ENCODE measurements at places on chromosomes 5 and 9.

GRCh38 chr9:69949396-69949795 is 94.3 kb upstream of the MAMDC2 start:
- DNase-seq = no peak

GRCh38 chr9:131270171-131271015 is 5.9 kb downstream of the FAM78A start:
- DNase-seq = no peak

- no peak for DNase-seq
Observed at GRCh38 chr9:95966306-95966705, 90.8 kb downstream of the ERCC6L2 start.

DNA sequence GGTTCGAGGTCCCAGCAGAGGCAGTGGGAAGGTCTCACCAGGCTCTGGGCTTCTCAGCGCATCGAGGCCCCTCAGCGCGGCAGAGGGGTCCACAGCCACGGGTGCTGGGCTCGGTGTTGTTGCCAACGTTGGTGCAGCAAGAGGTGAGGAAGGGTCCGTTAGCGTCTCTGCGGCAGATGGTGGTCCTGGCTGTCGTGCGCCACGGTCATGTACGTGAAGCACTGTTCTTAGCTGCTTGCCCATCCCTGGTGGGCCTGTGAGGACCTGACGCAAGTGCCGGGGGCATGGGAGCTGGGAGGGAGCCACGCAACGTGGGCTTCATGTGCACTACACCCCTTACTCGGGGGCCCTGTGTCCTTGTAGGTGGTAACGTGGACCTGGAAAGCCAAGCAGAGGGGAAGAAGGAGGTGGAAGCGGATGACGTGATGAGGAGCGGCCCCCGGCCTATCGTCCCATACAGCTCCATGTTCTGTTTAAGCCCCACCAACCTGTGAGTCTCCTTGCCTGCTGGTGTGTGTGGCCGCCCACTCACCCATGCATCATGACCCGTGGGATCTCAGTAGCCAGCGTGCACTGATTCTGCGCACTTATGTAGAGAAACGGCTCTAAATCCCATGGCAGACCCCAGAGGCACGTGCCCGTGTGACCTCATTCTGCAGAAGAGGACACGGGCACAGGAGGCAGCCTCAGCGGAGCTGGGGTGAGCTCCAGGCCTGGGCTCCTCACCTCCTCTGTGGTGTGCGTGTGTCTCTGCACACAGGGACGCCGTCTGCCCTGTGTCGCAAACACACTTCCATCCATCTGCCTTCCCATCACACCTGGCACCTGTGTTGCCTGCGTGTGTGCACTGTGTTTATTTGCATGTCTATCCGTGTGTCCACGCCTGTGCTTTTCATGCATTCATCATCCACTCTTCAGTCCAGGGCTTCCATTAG is 166.1 kb downstream of the CACNA1B start:
- no peak for DNase-seq

- no peak for DNase-seq
Observed at GRCh38 chr5:142053426-142054151, 40.8 kb upstream of the GNPDA1 start.

DNA sequence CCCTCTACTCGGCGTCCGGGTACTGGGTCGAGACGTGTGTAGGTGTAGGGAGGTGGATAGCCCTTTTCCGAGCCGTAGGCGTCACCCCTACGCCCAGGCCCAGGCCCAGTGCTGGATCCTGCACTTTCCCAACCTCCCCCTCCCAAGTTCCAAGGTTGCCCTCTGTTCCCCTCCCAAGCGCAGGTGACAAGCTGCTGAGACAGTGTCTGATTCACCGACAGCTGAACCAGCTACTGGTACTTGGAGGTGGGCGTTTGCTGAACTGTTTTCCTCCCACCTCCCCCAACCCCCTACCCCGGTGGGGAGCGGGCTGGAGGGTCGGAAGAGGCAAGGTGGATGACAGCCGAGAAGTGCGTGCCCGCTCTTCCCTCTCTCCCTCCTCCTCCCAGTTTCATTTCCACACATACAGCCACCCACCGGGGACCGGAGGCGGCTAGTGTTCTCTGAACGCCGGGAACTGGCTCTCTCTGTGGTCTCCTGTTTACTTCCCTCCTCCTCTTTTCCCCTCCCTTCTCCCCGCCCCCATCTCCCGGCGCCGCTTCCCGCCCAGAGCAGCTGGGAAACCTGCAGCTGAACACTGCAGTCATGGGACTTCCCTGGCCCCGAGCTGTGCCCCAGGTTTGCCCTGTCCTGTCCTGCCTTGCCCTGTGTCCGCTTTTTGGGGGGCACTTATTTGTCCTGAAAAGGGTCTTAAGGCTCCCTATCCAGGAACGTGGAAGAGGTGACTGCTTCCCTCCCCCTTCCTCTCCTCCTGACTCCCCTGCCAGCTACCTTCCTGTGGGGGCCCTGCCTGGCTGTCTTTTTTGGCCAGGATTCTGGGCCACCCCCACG is 6.2 kb upstream of the KLF9 start:
- peak; percentile 90 for DNase-seq

- DNase-seq = no peak
Observed at GRCh38 chr5:150411245-150411979, 1.3 kb downstream of the CD74 start.

DNA sequence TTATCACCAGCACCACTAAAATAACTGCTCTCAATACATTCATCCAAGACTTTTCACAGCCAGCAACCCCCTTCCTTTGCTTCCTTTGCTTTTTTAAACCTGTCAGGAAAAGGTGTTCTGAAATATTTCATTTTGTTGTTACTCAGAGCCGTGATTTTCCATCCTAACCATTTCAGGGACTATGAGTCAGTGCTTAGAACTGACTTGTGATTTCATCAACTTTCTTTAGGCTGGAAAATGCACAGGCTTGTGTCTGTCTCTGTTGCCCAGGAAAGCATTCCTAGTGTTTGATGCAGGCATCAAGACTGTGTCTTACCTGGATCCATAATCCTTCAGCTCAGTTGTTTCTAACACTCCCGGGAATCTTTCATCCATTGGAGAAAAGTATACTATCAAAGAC is 805.6 kb downstream of the BRINP1 start:
- no peak for DNase-seq

DNA sequence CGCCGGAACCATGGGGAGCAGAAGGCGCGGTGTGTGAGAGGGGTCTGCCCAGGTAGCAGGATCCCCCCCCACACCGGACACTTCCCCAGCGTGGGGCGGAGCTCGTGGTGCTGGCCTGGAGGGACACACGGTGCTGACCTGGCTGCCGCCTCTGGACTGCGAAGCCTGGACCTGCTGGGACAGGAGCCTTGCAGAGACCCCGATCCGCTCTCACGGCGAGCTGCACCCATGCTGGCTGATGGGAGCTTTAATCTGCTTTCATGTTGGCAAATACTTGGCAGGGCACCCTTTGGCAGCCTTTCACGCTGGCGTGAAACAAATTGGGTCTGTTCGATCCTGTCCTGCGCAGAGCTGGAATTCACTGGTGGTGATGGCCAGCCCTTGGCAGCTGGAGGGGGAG is 7.4 kb downstream of the NKD2 start:
- no peak for DNase-seq

- no peak for DNase-seq
Observed at GRCh38 chr9:110932863-110933262, 105.4 kb downstream of the LPAR1 start.

DNA sequence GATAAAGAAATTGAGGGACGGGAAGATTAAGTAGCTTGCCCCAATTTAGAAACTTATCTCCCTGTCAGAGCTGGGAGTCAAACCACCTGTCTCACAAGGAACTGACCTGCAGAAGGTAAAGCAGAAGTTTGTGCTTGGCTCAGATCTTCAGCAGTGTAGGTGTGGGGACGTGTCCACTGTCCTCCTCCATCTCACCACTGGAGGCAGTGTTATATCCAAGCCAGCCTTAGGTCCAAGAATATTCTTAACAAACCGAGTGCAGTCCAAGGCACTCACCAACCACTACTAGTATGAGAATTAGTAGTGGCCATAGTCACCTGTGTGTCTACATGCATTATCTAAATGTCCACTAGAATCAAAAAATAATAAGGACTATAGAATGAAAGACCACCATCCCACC is 86.3 kb upstream of the IRX1 start:
- DNase-seq = no peak

DNA sequence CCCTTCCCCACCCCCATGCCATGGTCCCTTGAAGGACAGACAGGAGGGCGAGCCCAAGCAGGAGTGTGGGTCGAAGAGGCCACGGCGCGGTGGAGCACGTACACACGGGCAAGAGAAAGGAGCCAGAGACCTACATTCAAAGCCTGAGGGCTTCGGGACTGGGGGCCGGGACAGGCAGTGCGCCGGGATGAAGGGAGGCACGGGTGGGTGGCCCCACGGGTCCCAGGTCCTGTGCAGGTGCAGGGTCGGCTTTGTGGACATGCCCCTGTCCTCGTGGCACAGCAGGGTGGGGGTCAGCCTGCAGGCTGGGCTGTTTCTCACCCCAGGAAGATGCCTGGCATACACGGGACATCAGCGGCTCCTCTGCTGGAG is 9.8 kb downstream of the LRRC26 start:
- no peak for DNase-seq
